ENCODE measurements at places on chromosomes 5 and 9.
A peak's percentile ranks its signal among the peaks of the same experiment; 100 is the strongest.

- DNase-seq = no peak
Observed at GRCh38 chr5:1012313-1012841, 3.8 kb downstream of the NKD2 start.

- DNase-seq = no peak
Observed at GRCh38 chr5:33425314-33425713, 15.5 kb upstream of the TARS1 start.

DNA sequence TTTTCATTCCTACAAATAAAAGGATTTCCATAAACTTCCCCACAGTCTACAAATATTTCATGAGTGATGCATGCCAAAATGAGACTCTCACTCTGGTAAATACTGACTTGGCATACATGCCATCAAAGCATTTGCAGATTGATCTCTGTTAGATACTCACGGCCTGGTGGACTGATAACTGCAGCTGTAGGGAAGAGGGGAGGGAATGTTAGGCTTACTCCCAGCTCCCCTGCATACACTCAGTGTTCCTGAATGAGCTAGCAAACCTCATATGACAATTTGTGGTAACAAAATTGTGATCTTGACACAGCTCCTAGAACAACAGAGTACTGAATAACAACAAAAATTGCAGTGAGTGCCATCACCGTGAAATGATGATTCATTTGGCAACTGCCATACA is 435.3 kb downstream of the NR2F1-AS1 start:
- no peak for DNase-seq

- DNase-seq = no peak
Observed at GRCh38 chr9:88060746-88061145, 77.5 kb downstream of the SPATA31C2 start.

DNA sequence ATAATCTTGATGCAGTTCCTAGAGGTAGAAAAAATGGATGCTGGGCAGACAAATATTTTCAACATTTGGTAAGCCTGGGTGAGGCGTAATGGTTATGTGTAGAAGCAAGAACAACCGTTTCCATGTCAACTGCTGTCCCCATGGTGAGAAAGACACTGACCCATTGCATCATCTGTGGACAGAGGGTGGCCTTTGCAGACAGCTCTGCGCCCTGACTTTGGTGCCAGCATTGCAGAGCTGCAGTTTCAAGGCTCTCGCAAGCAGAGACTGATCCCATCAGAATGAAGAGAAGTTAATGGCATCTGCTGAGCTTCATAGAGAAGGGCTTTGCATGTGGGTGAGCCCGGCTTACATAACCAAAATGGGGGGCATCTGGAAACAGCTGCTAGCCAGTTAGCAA is 179.0 kb upstream of the ADRA1B start:
- no peak for DNase-seq

- no peak for DNase-seq
Observed at GRCh38 chr5:166648736-166649135, 1642.7 kb upstream of the WWC1 start.

GRCh38 chr9:117649126-117649525 is 55.1 kb upstream of the TLR4 start:
- DNase-seq = no peak

- no peak for DNase-seq
Observed at GRCh38 chr5:147439254-147439653, 70.6 kb downstream of the DPYSL3 start.

GRCh38 chr9:79592726-79593493 is 21.1 kb downstream of the TLE4 start:
- peak; percentile 30 for DNase-seq

DNA sequence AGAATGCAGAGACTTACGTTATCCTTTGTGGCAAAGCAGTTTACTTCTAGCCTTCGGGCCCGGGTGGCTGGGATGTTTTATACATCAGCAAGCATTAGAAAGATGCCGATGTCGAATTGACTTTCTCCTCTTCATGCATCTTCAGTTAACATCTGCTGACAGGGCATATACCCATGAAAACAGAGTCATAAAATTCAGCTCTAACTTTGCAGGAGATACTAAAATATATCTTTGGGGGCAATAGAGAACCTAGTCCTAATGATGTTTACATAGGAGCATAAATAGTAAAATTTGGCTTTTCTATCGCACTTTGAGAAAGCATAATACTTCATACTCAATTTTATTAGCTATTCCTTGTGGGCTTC is 247.9 kb downstream of the PRELID2 start:
- DNase-seq = no peak

- no peak for DNase-seq
Observed at GRCh38 chr5:155293605-155294178, 280.1 kb downstream of the KIF4B start.

- peak; percentile 38 for DNase-seq
Observed at GRCh38 chr9:33297432-33297831, 7.1 kb downstream of the NFX1 start.

DNA sequence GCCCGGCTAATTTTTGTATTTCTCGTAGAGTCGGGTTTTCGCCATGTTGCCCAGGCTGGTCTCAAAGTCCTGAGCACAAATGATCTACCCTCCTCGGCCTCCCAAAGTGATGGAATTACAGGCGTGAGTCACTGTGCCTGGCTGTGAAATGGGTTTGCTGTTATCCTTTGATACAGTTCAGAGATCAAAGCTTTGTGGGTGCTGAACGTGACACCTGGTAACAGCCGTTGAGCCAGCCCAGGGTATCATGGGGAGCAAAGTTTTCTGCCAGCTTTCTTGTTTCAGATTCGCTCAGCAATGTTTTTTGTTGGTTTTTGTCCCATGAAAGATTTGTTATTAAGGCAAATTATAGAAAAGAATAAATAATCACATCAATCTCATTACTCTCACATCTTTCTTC is 68.9 kb upstream of the LPAR1 start:
- no peak for DNase-seq

GRCh38 chr9:2216591-2216990 is 201.4 kb downstream of the SMARCA2 start:
- DNase-seq = no peak

DNA sequence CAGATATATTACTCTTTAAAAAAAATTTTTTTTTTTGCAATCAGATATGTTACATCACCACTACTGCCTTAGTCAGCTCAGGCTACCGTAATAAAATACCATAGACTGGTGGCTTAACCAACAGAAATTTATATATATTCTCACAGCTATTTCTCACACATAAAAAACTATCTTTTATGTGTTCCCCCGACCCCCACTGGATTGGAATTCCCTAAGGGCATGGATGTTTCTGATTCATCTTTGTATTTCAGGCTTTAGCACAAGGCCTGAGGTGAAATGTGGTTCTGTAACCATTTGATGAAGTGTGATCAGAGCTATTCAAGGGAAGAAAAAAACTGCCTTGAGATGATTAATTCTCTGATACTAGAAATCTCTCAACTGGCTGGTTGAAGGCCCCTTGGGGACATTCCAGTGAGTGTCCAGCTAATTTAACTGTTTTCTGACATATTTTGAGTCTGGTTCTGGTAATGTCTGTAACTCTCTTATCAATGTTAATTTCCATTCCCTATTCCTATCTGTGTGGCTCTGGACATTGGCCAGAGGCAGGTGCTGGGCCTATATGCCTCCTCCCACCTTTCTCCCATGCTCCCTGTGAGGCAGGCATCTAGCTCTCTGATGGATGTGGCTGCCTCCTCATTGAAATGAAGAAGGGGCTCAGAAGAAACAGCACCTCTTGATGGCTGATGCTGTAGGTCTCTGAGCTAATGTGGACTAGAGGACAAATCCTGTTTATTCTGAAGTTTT is 2.5 kb downstream of the CD14 start:
- no peak for DNase-seq

GRCh38 chr9:87818308-87818707 is 64.4 kb upstream of the SPATA31E1 start:
- DNase-seq = no peak

GRCh38 chr9:19127871-19128500 is 694 bp upstream of the PLIN2 start:
- no peak for DNase-seq

DNA sequence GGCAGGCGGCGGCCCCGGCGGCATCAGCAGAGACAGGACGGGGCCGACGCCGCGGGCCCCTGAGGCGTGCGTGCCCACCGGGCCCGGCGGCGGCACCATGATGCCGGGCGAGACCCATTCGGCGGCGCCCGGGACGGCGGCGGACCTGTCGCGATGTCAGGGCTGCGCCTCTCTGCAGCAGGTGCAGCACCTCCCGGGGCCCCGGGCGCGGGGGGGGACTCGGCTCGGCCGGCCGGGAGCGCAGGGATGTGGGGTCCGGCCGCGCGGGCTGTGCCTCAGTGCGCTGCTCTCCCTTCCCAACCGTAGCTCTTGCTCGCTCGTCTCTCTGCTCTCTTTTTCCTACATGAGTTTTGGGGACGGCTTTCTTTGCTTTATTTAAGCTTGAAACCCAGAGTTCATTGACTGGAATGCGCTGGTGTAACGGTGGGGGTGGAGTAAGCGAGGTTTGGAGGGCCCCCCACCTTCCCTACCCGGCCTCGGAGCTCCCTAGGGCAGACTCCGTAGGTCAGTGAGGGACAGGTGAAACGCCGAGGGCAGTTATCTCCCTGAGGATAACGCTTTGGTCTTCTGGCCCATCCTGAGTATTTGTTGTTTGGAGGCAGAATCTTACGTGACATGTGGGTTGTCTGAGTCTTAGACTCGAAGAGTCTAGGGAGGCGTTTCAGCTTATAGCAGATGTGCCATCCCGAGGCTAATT is 490 bp downstream of the ICE1 start:
- no peak for DNase-seq

GRCh38 chr5:87361536-87362213 is 51.1 kb downstream of the CCNH start:
- no peak for DNase-seq

DNA sequence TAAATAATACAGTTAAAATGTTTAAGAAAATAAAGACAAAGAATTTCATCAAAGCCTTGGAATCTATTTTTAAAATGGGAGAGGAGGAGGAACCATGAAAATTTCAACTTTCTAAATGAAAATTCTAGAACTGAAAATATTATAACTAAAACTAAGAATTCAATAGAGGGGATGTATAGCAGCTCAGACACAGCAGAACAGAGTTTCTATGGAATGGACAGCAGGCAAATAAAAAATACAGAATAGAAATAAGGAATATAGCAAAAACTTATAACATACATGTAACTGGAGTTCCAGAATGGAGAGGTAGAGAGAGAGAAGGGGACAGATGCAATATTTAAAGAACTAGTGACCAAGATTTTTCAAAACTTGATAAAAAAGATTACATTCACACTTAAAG is 1.4 kb upstream of the RANBP17 start:
- DNase-seq = no peak

GRCh38 chr9:89284076-89284475 is 26.9 kb upstream of the CKS2 start:
- no peak for DNase-seq
